ENCODE measurements at places on chromosomes 12 and 14.

DNA sequence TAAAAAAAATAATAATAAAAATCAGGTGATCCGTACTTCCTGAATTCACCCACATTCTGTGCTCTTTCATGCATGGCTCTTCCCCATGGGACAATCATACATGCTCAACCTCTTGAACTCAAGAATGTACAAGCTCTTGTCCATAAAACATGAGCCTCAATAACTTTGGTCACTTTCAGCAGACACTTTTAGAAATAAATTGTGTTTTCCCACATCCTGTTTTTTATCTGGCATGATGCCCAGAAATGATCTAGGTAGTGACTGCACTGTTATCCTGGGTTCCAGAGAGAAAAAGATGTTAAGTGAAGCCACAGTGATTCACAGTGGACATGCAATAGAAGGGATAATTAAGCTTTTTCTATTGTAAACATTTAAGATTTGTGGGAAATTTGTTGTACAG is 537.6 kb upstream of the TMEM132C start:
- DNase-seq, result no peak

GRCh38 chr14:102571478-102572042 is 20.9 kb upstream of the RCOR1 start:
- no peak for DNase-seq

DNA sequence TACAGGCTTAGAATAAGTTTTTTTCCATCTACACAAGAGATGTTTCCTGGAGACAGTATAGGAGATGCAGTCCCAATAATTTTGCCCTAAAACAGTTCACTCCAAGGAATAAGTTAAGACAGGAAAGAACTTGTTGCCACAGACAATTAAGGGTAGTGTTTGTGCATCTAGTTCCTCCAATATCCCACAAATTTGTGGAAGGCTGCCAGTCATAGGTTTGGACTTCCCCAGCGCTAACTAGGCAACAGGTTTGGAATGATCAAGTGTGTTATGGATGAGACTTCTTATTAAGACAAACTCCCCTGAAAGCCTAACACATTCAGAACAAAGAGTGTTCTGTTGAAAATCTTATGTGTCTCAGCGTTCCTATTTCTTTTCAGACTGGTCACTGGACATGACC is 611.0 kb downstream of the CCER1 start:
- no peak for DNase-seq

- no peak for DNase-seq
Measured at GRCh38 chr12:131774576-131775391, 53.4 kb upstream of the MMP17 start.

GRCh38 chr14:55267820-55268219 is 3.4 kb upstream of the FBXO34 start:
- DNase-seq, result no peak

GRCh38 chr14:102333390-102333789 is 13.8 kb downstream of the ZNF839 start:
- no peak for DNase-seq

DNA sequence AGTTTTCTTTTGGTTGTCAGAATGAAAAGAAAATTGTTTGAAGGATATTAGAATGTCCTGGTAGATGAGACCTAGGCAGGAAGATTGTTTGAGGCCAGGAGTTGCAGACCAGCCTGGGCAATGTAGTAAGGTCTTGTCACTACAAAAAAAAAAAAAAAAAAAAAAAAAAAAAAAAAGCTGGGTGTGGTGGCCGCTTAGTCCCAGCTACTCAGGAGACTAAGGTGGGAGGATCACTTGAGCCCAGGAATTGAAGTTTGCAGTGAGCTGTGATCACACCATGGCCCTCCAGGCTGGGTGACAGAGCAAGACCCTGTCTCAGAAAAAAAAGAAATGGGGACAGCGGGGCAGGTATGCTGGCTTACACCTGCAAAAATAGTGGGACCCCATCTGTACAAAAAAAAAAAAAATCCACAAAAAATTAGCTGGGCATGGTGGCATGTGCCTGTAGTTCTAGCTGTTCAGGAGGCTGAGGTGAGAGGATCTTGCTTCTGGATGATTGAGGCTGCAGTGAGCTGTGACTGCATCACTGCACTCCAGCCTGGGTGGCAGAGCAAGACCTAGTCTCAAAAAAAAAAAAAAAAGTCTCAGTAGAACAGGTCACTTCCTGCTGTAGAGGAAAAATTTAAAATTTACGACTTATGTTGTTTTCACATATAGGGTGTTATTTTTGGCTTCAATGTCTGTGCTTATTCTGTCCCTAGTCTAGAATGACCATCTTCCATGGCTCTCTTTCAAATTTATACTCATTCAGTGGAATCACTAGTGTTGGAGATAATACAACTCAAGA is 70.7 kb downstream of the PPHLN1 start:
- DNase-seq, result no peak

GRCh38 chr12:131273291-131273845 is 319.7 kb downstream of the ADGRD1 start:
- DNase-seq, result no peak

DNA sequence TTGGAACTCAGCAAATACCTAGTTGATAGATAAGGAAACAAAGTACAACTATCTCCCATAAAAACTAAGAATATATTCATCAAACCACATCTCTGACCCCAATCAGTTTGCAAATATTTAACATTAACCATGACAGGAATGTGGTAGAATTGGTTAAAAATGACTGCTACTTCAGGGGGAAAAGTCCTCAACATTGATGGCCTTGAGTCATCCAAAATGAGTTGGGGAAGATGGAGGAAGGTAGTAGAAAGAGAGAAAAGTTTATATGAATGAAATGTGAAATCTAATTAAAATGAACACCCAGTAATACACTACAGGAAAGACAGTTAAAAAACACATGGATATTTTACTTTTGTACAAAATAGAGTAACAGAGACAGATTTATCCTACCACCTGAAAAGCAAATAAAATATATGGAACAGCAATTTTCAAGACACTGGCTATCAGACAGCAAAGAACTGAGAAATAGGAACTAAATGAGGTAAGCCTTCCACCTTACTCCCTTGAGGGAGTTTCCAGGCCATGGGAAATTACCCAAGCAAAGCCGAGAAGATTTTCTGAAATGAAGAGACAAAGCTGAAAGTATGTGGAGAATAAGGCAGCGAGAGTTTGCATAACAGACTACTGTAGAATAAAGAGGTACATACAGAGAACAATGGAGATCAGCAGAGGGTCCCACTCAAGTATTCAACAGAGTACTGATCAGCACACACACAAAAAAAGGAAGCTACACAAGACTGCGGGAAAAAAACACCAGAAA is 49.6 kb downstream of the TC2N start:
- no peak for DNase-seq

- no peak for DNase-seq
Measured at GRCh38 chr12:122022393-122023338, 982 bp downstream of the BCL7A start.

DNA sequence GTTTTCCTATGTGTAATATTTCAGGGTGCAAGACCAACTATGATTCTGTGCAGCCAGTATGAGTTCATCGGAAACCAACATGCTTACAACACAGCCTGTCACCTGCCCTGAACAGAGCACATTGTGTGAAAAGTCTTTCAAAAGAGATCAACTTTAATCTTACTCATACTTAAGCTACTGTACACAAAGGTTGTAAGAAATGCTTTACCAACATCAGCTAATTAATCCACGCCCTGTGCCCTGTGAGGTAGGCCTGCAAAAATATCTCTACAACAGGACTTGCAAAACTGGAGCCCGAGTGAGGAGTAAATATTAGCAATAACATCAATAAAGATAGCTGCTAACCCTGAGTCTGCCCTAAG is 15.1 kb downstream of the APPL2 start:
- DNase-seq, result no peak

- no peak for DNase-seq
Measured at GRCh38 chr12:110269622-110270124, 11.4 kb upstream of the ATP2A2 start.

DNA sequence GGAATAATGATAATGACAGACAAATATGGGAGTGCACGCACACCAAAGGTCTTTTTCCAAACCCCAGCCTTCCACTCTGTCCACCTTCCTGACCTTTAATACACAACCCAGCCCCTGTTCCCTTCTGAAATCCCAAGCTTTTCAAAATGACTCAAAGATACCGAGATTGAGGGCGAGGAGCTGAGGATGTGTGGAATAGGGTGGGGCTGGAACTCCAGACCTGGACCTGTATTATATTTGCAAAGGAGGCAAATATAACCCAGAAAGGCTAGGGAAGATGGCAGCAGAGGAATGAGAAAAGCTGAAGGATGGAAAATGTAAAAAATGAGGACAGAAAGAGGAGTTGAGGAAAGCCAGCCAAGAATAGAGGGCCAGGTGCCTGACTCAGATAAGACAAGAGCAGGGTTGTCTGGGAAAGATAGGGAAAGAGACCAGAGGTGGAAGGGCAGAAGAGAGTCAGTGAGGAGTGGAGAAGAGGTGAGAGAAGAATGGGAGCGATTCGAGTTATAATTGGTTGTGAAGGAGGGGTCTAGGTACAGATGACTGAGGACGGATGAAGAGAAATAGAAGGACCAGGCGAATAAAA is 1.0 kb upstream of the PTMS start:
- no peak for DNase-seq

- DNase-seq, result no peak
Measured at GRCh38 chr12:65876898-65877721, 52.8 kb downstream of the HMGA2 start.

GRCh38 chr14:97177635-97178034 is 380.5 kb downstream of the VRK1 start:
- DNase-seq, result no peak

- DNase-seq, result no peak
Measured at GRCh38 chr12:118959985-118960560, 21.3 kb upstream of the SRRM4 start.

DNA sequence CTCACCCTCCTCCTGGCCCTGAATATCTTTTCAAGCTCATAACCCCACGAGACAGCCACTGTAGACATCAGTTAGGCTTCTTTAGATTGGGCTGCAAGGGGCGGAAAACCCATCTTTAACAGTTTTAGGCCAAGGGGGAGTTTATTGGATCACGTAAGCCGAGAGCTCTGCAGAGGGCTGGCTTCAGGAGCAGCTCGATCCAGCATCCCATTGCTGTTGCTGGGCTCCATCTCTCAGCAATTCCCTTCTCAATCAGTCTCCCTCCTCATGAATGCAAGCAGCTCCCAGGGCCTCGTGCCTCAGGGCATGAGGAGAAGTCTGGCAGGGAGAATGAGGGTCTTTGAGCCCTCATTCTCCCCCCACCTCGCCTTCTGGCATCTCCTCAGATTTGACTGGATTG is 59.4 kb downstream of the ADGRD1 start:
- DNase-seq, result no peak

DNA sequence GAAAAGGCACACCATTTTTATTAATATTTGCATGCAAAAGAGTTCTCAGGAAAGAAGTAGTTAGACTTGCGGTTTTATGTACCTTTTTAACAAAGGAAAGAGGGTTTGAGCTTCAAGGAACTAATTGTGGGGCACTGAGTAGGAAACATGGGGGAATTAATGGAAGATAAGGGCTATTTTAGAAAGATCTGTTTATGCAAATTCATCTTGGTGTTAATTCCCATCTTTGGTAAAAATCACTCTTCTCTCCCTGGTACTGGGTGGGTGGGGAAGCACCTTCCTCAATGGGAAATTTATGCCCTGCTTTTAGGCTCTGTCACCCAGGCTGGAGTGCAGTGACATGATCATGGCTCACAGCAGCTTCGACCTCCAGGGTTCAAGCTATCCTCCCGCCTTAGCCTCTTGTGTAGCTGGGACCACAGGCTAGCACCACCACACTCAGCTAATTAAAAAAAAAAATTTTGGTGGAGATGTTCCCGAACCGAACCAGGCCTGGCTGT is 30.1 kb upstream of the RESF1 start:
- DNase-seq, result no peak

DNA sequence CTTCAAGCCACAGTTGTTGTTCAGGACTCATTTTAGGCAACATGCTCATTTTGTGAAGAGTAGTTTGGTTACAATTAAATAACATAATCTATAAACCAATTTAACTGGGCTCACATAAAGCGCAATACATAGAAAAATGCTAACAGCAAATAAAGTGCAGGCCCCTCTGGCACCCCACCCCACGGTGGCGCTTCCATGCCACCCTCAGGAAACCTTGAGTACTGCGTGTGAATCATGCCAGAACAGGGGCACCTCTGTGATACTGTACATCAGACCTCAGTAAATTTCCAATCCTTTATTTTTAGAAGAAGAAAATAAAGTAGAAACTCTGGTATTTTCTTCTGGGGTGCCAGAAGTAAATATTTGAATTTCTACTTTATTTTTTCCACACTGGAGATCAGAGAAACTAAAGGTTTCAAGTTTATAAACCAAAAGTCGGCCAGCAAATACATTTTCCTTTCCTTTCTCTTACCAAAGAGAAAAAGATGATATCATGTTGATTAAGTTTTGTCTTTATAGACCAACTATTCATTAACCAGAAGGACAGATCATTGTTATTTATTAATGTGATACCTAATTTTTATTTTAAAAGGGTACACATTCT is 316.8 kb downstream of the PAWR start:
- no peak for DNase-seq

DNA sequence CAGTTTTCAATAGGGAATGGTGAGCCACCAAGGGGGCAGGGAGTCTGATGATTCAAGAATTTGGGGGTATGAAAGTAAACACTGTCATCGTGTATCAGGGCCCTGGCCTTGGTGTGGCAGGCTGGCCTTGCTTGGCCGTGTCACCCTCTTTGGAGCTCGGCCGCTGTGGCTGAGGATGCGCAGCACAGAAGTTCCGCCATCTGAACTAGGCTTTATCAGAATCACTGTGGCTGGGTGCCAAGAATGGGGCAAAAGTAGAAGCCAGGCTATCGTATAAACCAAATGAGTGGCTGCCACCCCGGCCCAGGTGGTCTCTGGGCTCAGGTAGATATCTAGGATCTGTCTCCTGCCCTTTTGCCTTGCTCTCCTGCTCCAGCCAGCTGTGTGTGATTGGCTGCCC is 137.4 kb downstream of the PAPOLA start:
- no peak for DNase-seq

- DNase-seq, result no peak
Measured at GRCh38 chr14:103504991-103505565, 17.6 kb downstream of the CKB start.

GRCh38 chr12:14723763-14724162 is 27.4 kb upstream of the GUCY2C start:
- no peak for DNase-seq

GRCh38 chr12:3342051-3342450 is 149.0 kb upstream of the PRMT8 start:
- DNase-seq, result no peak

GRCh38 chr12:116381744-116382685 is 104.5 kb upstream of the MED13L start:
- no peak for DNase-seq

- DNase-seq, result peak; percentile 14
Measured at GRCh38 chr12:46267825-46268582, 839 bp downstream of the SLC38A1 start.

GRCh38 chr12:70590051-70590450 is 47.2 kb downstream of the PTPRB start:
- no peak for DNase-seq

- no peak for DNase-seq
Measured at GRCh38 chr14:65413739-65414045, 1.2 kb downstream of the FUT8 start.

GRCh38 chr14:100834082-100834793 is 8.3 kb downstream of the MEG3 start:
- DNase-seq, result no peak

Measured in GM12892 (cell line).